ENCODE measurements at places on chromosomes 7 and 10.
A peak's percentile ranks its signal among the peaks of the same experiment; 100 is the strongest.

DNA sequence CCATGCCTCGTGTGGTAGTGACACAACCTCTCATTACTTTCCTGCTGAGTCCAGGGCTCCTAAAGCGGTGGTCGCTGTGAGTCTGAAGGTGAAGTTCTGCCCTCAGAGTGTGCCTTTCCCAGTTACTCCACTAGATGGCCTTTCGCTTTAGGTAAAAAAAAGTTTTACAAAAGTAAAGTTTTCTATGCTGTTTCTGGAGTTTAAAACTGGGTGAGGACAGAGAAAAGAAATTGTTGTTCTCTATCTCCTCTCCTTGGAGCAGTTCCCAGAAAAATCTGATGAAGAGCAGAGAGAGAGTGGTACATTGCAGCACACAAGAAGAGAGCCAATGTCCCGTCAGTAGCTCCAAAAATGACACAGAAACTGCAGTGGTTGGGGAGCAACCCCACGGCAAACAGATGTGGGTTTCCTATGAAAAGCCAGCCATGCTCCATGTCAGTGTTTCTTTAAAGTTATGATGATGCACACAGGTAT lies 257.1 kb downstream of the GLI3 start:
- DNase-seq: peak; percentile 33

DNA sequence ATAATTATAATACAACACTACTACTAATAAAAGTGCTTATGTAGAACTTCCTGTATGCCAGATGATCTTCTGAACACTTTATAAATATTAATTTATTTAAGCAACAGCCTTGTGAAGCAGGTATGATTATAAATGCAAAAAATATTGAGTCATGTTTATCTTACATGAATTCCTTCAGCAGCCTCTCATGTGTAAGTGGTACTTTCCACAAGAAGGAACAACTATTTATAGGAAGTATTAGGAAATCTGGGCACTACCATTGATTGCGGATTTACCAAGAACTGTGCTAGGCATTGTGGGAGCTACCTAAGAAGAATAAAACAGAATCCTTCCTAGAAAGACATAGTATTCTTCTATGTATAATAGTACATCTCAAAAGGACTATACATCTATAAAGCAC lies 10.7 kb upstream of the STEAP4 start:
- no peak for DNase-seq

DNA sequence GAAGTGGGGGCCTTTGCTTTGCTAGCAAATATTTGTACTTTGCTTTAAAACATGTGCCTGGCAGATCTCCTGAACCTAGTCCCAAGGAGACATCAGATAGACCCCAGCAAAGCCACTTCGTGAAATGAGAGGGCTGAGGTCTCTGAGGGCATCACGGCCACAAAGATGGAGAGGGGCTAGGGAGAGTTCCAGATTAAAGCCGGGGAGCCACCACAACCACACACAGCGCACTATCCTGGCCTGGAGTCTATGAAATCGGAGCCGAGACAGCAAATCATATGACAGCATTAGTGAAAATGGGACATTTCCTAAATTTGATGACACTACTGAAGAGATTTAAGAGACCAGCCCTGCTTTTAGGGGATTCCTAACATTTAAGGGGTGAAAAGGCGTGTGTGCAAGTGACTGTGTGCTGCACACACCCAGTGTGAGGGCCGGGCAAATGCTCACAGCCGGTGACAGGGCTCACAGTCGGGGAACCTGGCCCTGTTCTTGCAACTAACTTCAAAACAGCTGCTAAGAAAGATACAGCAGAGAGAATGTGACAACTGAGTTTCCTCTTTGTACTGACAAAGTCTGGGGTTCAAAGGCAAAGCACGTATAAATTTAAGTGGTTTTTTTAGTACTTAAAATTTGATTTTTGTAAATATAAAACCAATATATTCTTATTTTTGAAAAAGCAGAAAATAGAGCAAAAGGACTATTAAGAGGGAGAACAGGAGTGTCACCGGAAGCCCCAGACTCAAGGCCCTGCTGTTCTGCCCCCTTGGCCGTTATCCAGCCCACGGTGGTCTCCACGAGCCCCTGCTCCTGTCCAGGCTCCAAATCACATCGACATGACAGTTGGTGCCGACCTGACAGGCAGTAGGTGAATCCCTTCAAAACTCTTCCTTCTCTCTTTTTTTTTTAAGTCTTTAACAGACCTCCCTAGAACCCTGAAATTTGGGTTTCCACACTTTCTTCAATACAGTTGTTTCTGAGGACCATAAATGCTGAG lies 49.5 kb downstream of the VIPR2 start:
- no peak for DNase-seq

GRCh38 chr7:112370436-112370835 lies 79.8 kb upstream of the IFRD1 start:
- no peak for DNase-seq

DNA sequence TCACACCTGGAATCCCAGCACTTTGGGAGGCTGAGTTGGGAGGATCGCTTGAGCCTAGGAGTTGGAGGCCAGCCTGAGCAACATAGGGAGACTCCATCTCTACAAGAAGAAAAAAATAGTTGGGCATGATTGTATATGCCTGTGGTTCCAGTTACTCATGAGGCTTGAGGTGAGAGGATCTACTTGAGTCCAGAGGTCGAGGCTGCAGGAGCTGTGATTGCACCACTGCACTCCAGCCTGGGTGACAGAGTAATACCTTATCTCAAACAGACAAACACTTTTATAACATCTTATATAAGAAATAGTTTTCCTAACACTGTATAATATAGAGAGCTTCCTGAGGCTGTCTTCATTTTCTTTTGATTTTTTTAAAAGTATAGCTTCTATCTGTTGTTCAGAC lies 448.4 kb upstream of the COBL start:
- DNase-seq: no peak

DNA sequence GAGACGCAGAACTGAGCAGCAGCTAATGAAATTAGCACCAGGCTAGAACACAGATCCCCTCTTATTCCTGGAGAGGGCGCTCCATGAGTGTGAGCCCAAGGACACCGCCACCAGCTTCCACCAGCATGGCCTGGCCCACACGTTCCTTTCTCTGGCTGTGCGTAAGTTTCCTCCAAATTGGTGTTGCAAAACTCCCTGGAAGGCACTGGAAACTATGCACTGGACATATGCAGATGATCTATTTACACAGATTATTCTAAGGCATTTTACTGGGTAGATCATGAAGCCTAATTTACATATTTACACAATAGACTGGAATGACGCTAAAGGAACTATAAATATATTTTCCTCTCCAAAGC lies 455.6 kb upstream of the FOXK1 start:
- no peak for DNase-seq

DNA sequence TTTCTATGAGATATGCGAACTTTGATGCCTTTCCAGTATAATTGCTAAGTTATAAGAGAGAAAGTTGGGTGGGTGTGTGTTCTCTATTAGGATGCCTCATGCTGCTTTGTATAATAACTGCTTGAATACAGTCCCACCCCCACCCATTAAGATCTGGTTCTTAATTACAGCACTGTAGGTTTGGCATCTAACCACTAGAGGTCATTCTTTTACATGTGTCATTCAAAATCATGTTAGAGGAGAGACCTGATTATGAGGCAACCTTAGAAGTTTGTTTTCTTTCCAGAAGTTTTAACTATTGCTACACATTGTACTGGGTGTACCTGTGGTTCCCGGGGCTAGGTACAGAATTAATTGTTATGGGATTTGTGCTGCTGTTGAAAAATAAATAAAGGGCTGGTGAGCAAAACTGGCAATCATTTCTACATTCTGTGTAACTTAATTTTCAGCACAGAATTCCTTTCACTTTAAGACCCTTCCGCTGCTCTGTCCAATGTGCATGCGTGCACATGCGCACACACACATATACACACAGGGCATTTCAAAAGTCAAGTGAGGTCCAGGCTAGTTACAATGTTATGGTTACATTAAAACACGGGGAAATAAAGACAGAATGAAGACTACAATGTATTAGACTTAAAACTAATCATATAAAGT lies 1156.3 kb downstream of the SORCS3 start:
- DNase-seq: peak; percentile 34

DNA sequence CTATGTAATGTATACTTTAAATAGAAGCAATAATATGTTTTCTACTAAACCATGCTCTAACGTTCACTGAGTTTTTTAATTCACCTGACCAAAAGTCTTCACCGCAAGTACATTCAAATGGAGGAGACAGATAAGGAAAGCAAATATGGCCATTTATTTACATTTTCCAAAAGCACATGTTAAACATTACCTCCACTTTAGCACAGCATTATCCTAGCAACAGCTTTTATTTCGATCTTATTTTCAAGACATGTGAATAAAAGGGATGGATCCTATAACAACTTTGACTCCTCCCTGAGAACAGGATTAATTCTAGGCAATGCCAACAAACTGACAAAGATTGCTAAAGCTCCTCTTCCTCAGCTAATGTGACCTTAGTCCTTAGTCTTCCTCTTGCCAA lies 11.5 kb upstream of the GRM8 start:
- DNase-seq: no peak

DNA sequence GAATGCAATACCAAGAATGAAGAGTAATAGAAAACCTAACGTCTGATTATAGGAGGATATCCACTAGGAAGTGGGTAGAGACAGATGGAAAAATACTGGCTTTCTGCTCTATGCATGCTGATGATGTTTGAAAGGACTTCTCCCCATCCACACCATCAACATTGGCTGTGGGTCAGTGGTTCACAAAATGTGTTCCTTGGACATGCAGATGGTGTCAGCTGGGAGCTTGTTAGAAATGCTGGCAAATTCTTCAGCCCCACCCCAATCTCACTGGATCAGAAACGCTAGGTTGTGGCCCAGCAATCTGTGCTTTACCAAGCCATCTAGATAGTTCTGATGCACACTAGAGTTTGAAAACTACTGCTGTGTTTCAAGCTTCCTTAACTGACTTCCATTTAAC lies 164.1 kb downstream of the PPP1R17 start:
- DNase-seq: no peak

DNA sequence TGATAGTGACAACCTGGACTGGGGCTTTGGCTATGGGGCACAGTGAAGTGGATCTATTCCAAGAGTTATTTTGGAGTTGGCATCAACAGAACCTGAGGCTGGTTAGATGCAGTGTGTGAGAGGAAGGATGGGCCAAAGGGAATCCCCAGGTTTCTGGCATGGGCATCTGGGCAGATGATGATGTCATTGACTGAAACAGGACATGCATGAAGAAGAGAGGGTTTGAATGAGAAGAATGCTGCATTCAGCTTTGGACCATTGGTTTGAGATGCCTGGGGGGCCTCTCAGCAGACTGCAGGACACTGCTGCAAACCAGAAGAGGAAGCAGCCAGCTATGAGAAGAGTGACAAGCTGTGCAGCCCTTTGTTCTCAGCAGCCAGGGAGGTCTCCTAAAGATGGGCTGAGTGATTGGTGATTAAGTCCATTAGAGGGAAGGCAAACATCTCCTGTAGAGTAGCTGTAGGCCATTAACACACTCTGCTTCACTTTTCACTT lies 23.1 kb upstream of the PIK3CG start:
- no peak for DNase-seq

GRCh38 chr7:26040085-26040484 lies 111.9 kb upstream of the NFE2L3 start:
- DNase-seq: no peak
